Activated CD4-positive, alpha-beta T cell treated with anti-CD3 and anti-CD28 coated beads for 24 hours (primary cell): ENCODE measurements at places on chromosomes 6 and 20.

GRCh38 chr6:26215585-26216358, 128.5 kb downstream of the HFE start:
- DNase-seq, result no peak

- DNase-seq, result no peak
Measured at GRCh38 chr6:144449218-144449617, 164.1 kb downstream of the UTRN start.

- no peak for DNase-seq
Measured at GRCh38 chr20:56943946-56944945, 315.1 kb downstream of the TFAP2C start.

- no peak for DNase-seq
Measured at GRCh38 chr6:63140692-63141318, 70.5 kb upstream of the FKBP1C start.

- no peak for DNase-seq
Measured at GRCh38 chr6:7906741-7907140, 3.8 kb downstream of the TXNDC5 start.

GRCh38 chr6:72770959-72771358, 149.1 kb downstream of the KCNQ5 start:
- DNase-seq, result no peak

- no peak for DNase-seq
Measured at GRCh38 chr6:135985471-135985870, 134.0 kb downstream of the PDE7B start.

DNA sequence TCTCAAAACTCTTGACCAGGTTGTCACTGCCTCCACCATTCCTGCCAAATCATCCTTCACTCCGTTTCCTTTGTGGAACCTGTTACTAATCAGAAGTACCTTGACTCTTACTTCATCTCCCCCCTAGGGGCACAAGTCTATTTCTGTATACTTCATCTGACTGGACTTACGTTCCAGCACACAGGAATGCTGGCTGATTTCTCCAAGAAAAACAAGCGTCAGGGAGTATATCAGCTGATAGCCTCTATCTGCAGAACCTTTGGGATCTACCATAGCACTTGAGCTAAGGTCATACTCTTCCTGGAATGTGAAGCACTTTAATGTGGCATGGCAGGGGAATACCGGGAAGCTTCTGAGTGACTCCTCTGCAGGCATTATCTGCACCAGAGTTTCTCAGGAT, 178.1 kb upstream of the MOCS1 start:
- DNase-seq, result no peak

DNA sequence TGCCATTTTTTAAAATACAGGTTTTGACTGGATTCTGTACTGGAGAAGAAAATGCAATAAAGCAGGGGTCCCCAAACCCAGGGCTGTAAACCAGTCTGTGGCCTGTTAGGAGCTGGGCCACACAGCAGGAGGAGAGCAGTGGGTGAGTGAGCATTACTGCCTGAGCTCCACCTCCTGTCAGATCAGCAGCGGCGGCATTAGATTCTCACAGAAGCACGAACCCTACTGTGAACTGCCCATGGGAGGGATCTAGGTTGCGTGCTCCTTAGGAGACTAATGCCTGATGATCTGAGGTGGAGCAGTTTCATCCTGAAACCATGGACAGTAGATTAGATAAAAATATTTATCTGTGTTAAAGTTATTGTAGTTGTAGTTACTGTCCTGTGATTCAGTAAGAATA, 21.1 kb upstream of the FBXO9 start:
- DNase-seq, result no peak

- DNase-seq, result no peak
Measured at GRCh38 chr6:135537741-135538301, 40.3 kb upstream of the AHI1 start.

DNA sequence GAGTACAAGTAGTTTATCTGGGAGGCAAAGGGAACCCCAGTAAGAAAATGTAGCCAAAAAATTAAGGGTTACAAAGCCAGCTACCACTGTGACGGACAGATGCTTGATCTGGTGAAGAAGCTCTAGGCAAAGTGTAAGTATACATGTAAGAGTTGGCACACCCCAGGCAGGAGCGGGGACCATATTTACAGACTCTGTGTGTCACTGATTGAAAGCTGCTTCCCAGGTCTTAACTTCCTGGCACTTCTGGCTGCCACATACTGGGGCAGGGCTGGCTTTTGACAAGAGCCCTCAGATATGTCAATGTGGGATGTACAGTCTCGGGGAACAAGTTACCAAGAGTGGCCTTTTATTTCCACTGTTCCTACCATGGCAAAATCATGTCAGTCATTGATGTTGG, 48.0 kb upstream of the BCLAF1 start:
- DNase-seq, result no peak

DNA sequence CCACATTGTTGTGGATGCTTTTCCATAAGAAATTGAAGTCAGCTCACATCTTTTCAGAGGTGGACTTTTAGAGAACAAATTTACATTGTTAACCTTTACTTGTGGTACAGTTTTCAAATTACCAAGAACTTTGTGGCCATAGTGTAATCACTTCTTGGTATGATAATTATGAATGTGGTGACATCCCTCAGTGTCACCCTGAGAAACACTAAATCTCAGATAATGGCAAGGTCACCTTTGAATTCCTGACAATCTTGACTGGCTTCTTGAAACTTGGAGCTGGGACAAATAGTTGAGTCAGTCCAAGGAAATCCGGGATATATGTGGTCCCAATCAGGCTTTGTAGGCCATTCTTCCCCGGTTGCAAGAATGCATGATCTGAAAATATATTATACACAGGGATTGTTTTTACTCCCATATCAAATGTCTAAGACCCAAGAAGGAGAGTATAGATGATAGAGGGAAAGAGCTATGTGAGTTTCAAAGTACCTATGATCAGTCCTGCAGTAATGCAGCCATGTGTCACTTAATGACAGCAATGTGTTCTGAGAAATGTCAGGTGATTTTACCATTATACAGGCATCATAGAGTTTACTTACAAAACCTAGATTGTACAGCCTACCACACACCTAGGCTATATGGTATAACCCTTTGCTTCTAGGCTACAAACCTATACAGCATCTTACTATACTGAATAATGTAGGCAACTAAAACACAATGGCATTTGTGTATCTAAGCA, 120.8 kb upstream of the MTHFD1L start:
- no peak for DNase-seq

GRCh38 chr6:38552121-38552520, 87.6 kb downstream of the BTBD9 start:
- DNase-seq, result no peak

DNA sequence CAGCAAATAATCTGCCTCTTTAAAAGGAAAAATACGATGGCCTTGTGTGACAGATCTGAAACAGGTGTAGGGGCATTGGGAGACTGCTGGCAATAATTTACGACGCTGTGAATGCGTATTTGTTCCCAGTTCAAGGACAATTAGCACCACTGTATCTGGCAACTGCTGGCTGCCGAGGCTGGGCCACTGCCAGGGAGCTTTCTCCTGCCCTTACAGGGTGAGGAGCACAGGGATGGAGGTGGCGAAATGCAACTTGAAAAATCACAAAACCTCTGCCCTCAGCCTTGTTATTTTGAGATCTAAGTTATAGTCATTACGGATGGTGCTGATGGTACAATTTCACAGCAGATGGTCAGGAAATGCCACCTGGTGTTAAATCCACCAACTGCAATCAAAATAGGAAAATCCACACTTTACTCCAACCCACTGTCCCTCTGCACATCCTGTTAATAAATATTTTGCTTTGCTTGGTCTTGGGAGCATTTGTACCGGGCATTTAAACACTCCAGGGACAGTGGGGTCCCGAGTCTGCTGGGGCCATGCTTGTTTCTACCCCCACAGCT, 6.4 kb downstream of the MYLK4 start:
- DNase-seq, result no peak

- no peak for DNase-seq
Measured at GRCh38 chr6:147900247-147900830, 391.8 kb downstream of the SAMD5 start.

DNA sequence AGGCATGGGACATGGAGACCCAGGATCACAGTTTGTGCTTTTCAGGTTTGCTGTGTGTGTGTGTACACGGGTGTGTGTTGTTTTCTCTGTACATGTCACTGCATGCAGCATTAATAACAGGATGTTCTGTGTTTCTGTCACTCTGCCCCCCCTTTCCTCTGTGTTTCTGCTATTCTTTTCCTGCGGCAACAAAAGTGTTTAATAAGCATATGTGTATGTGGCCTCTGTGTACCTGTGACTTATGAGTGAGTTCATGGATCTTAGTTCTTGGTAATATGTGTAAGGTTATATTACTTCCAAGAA, 9.8 kb downstream of the SYNGAP1 start:
- no peak for DNase-seq

GRCh38 chr20:35087791-35088190, 4.8 kb downstream of the TRPC4AP start:
- no peak for DNase-seq

GRCh38 chr6:53627391-53628218, 38.0 kb downstream of the KLHL31 start:
- no peak for DNase-seq

GRCh38 chr6:97215157-97215769, 67.8 kb downstream of the MMS22L start:
- DNase-seq, result no peak

GRCh38 chr6:163165155-163165910, 249.2 kb upstream of the QKI start:
- no peak for DNase-seq

- no peak for DNase-seq
Measured at GRCh38 chr6:57301757-57302156, 15.7 kb upstream of the PRIM2 start.

GRCh38 chr20:62760856-62761758, 35.2 kb upstream of the MRGBP start:
- no peak for DNase-seq

DNA sequence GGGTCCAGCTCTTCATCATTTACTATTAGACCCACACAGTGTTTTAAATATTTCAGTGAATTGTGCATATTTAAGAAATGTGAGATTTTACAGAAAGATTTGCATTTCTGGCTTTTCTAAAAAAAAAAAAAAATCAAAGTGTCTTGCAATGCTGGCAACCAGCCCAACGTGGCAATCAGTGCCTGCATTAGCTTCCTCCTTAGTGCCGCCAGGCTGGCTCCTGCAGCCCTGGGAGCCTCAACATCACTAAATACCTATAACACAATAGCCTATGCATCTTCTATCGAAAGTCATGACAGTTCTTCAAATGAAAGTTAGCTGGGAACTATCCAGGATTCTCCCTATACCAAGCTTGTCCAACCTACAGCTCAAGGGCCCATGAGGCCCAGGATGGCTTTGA, 9.4 kb upstream of the CD93 start:
- DNase-seq, result no peak

GRCh38 chr6:148525453-148525852, 182.8 kb downstream of the SASH1 start:
- no peak for DNase-seq

GRCh38 chr20:40966103-40966502, 62.5 kb upstream of the TOP1 start:
- no peak for DNase-seq

GRCh38 chr6:100346828-100347227, 117.9 kb downstream of the SIM1 start:
- no peak for DNase-seq

DNA sequence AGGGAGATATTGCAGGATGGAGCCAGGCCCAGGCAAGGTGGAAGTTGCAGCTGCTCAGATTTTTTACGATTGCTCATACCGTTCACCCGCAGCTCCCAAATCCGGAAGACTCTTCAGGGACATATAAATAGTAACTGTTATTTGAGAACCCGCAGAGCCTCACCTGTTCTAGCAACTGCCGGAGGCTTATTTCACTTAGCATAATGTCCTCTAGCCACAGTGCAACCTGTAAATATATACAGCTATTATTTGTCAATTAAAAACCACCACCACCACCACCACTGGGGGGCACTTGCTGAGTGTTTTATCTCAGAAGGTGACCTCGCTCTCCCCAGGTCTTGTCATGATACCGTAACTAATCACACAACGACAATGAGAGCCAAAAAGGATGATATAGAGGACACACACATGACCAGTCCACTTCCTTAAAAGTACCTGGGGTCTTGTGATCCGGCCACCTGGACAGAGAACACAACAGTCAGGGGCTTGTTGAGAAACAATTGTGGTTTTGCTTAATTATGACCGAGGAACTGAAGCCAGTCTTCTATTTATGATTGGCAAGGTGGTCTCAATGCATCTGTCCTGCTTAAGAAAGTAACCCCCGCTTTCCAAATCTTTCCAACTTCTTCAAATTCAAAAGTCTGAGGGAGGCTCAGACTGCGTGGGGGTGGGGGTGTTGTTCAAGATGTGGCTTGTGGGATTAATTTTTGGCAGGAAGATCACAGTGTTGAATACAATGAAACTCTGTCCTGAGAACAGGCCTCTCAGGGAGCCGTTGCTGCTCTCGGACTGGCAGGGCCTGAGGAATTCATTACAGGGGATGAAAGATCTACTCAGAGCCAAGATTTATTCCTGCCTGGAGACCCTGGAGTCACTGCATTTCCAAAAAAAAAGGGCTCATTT, 107.7 kb upstream of the PRND start:
- DNase-seq, result peak; percentile 55

DNA sequence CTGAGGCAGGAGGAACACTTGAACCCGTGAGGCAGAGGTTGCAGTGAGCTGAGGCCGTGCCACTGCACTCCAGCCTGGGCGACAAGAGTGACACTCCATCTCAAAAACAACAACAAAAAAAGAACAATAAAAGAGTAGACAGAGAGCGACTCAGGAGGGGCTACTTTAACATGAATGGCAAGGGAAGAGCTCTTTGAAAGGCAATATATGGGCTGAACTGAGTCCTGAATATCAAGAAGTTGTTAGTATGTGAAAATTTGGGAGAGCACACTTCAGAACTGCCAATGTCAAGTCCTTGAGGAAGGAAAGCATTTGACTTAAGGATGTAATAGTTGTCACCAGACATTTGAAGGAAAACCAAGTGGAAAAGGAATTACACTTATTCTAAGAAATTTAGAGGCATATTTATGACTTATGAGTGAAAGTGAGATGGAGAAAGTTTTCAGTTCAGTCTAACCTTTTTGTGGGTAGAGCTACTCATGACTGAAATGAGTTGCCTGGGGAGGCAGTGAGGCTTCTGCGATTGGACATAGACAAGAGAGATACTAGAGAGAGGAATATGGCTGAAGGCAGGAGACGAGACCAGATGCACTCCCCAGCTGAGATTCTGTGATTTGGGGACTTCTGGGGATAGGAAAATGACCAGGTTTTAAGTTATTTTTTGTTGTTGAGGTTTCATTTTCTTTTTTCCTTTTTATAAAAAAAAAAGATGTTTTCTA, 48.6 kb upstream of the SLC16A10 start:
- no peak for DNase-seq

DNA sequence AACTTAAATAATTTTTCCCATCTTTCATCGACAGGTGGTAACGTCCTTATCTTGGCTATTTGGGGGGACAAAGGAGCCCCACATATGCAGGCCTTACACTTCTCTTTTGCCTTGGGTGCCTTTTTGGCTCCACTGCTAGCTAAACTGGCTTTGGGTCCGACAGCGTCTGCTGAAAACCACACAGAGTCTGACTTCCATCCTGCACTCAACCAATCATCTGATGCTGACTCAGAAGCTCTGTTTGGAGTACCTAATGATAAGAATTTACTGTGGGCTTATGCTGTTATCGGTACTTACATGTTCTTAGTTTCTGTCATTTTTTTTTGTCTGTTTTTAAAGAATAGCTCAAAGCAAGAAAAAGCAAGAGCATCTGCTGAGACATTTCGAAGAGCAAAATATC, 178.5 kb downstream of the SLC16A10 start:
- DNase-seq, result no peak

- DNase-seq, result no peak
Measured at GRCh38 chr6:48826901-48827701, 636.0 kb downstream of the MMUT start.

- DNase-seq, result no peak
Measured at GRCh38 chr6:163753430-163753829, 338.9 kb downstream of the QKI start.
